ELR (cell line): ENCODE measurements at places on chromosomes 12 and 14.
A peak's percentile ranks its signal among the peaks of the same experiment; 100 is the strongest.

DNA sequence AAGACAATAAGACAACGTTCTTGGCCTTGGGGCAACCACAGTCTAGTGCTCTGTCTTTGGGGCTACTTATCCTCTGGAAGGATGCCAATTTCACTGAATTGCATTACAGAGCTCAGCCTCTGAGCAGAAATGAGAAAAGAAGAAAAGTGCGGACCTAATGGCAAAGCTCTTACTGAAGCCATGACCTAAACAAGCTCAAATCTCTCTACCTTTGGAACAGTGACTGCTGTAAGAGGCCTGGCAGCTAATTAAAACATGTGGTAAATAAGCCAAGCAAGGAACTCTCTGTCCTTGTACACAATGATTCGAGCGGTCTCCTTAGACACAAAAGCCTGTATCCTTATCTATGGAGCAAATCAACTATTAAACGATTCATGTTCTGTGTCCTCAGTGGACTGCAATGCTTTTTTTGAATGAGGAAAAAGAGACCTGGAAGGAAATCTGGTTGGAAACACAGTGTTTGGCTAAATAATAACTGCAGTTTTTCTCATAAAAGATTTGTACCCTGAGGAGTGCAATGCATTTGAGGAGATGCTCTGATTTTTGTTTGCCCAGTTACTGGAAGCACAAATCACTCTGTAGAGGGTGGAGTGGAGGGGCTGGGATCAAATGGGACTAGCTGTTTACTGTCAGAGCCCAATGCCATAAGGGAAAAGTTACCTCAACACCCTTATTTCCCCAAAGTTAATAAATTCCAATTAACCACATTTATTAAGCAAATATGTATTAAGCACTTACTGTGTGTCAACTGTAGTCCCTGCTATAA is 113.9 kb downstream of the NDUFA12 start:
- no peak for DNase-seq

- peak; percentile 12 for DNase-seq
These were observed 1264.0 kb downstream of the TMEM121 start for GRCh38 chr14:106790189-106791036.

DNA sequence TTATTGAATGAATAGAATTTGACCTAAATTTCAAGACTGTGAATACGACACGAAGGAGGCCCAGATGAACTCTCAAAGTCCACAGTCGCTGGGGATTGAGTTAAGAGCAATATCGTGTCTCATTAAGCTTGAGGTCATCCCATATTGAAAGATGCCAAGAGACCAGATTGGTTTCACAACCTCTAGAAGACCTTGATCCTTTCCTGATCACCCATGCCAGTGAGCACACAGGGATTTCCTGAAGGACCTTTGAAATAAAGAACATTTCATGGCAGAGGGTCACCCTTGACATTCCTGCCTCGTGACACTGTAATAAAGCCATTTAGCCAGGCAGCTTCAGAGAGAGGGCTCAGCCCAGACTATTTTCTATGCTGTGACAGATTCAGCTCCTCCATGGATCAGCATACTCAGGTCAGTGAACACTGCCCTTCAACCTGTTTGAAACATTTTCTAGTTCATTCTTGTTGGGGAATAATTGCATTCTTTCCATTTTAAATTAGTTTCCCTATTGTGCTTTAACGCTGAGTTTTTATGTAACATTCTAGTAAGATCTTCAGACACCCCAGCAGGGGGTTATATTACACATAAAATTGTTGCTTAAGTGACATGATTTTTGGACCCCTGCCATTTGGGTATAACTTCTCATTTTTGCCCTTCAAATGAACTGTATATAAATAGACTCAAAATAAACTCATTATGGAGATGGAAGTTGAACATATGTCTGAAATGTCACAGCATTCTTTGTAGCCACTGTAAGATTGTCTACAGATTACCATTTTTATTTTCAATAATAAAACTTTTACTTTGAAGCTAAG is 213.2 kb downstream of the C12orf50 start:
- DNase-seq = no peak

GRCh38 chr12:74626397-74626796 is 88.8 kb downstream of the ATXN7L3B start:
- DNase-seq = no peak

DNA sequence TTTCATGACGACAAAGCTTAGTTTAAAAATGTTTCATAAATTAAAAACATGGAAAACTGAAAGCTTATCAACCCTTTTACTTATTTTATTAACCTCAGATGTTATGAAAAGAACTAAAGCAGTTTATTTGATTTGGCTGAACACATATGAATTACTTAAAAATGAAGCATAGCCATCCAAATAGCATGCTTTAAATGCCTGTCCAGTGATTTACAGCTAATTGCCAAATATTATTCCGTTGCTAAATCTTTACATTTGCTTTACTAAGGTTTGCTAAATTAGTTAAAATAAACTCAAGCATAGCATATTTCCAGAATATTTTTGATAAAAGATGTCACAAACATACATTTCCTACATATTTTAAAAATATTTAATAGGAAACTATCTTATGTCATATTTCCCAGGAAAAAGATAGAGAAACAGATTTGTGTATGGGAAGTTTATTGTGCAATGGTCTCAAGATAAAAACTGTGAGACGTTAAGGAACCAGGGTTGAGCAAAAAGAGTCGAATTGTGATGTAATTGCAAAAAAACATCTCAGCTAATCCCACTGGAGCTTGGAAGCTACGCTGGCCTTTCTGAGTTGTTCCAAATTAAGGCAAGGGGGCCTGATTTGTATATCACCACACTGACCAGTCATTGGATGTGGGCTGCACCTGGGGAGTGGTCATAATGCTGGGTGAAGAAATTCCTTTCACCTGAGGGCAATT is 25.8 kb downstream of the GPR135 start:
- DNase-seq = no peak

GRCh38 chr14:100199240-100199860 is 39.6 kb upstream of the YY1 start:
- DNase-seq = peak; percentile 29

DNA sequence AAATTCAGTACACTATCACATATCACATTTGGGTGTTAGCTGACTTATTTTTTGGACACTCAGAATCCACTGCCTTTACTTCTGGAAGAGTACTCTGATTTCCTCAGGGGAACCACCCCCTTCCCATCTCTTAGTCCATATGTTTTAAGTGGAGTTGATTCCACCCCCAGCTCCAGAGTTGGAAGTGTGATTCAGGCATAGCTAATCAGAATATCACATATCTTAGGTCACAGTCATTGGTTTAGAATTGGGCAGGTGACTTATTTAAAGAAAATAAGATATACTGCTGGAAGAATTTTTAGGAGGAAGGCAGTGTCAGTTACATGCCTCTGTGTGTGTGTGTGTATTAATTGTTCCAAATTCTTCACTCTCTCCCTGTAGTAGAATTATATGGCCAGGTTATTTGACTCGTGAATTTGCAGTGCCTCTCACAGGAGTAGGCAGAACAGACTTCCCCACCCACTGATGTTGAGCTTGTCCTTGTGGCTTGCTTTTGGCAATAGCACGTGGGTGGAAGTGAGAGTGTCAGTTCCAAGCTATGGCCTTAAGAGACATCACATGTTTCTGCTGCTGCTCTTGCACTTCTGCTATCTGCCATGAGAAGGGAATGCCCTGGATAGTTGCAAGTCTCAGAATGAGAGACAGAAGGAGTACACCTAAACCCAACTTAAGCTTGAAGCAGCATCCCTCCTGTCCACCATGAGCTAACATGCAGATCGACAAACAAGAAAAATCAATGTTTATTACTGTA is 6.4 kb upstream of the GAS2L3 start:
- peak; percentile 50 for DNase-seq

GRCh38 chr12:56808954-56809353 is 45.8 kb downstream of the HSD17B6 start:
- peak; percentile 67 for DNase-seq

DNA sequence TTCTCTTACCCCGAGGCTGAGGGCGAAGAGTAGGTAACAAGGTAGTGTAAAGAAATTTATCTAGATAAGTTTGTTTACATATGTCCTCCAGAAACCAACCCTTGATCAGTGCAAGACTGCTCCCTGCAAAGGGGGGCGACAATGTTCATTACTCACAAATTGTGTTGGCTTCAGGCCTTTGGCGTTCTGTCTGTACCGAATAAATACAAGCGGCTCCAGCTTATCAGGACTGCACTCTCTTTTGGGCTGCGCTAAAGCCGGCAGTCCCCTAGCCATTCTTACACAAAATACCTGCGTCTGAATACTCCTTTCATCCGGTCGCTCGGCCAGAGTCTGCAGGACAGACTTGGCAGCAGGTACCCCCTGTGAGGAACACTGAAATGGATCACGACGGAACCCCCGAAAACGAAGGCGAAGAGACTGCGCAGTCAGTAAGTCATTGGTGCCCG is 116.4 kb downstream of the PPHLN1 start:
- no peak for DNase-seq

- DNase-seq = no peak
These were observed 45.4 kb downstream of the AEBP2 start for GRCh38 chr12:19484738-19485137.

DNA sequence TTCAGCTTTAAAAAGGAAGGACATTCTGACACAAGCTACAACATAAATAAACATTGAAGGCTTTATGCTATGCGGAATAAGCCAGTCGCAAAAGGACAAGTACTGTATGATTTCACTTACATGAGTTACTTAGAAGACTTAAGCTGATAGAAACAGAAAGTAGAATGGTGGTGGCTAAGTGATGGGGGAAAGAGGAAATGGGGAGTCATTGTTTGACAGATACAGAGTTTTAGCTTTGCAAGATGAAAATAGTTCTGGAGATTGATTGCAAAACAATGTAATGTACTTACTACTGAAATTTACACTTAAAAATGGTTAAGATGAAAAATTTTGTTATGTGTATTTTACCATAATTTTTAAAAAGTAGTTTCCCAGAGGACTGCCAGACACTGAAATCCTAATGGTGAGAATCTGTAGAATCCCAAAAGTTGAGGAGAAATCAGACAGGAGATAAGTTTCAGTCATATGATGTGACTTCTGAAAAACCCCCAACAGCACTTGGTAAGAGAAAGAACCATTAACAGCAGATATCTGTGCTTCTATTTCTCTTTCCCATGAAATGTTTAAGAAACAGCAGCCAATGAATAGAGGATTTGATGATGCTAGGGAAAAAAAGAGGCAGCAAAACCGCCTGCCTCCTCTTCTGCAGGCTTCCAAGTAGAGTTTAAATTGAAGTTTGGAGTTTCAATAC is 16.6 kb upstream of the CLEC2A start:
- DNase-seq = no peak

DNA sequence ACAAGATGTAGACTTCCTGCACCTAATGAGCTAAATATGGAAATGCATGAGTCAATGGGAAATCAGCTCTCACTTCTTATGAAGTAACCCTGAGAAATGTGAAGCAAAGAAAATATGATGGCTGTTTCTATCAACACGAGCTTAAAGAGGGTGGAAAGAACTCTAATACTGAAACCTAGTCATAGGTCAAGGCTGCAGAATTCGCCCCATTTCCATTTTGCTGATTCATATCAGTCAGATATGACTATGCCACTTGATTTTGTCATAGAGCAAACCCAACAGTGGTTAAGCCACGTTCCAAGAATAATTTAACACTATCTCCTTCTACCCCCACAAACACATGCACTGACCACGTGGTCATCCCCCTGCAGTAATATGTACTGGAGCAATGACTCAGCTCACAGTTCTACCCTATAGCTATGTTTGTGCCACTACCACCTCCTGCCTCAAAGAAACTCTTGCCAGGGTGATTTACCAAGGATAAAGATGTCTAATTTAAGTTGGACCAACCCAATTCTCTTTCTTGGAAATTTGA is 157.5 kb downstream of the TMTC3 start:
- peak; percentile 98 for DNase-seq

GRCh38 chr14:100298551-100299237 is 7.5 kb downstream of the SLC25A29 start:
- no peak for DNase-seq

GRCh38 chr12:14810953-14811483 is 3.0 kb downstream of the SMCO3 start:
- peak; percentile 58 for DNase-seq

DNA sequence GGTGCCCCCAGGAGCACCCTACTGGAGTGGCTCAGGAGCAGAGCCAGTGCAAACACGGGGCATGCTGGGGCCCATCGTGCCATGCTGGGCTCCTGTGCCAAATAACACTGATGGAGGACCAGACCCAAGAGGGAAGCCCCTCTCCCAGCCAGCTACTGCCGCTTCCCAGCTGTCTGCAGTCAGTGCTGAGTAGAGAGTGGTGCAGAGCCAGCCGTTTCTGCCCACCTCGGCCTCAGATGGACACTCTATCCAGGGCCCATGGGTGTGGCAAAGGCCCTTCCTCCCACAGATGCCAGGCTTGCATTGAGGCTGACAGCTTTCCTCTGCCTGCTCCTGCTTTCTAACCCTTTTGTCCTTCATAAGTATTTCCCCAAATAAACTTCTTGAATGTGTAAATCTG is 13.2 kb downstream of the CLBA1 start:
- DNase-seq = no peak

DNA sequence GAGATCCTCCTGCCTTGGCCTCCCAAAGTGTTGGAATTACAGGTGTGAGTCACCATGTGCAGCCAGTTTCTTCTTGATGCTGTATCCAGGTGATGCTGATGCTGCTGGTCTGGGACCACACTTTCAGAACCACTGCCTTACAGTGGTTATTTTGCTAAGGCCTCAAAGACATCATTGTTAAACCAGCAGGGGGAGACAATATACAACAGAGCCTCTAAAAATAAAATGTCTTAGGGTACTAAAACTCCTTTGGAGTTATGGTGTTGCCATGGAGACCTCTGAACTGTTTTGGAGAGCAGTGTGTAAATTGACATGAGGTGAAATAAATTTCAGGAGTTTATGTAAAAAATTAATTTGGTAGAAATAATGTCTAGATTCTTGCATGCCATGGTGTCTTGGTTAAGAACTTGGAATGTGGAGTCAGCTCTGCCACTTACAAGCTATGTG is 1.1 kb upstream of the ARG2 start:
- DNase-seq = peak; percentile 88

- no peak for DNase-seq
These were observed 320.6 kb downstream of the KCNC2 start for GRCh38 chr12:74889073-74889472.

- DNase-seq = no peak
These were observed 25.1 kb downstream of the GPR65 start for GRCh38 chr14:88030079-88030478.

GRCh38 chr12:16587110-16587453 is 18.9 kb downstream of the LMO3 start:
- DNase-seq = no peak

GRCh38 chr14:54594537-54594936 is 27.6 kb downstream of the SAMD4A start:
- peak; percentile 36 for DNase-seq

- peak; percentile 99 for DNase-seq
These were observed 77.5 kb downstream of the PHLDA1 start for GRCh38 chr12:75954041-75954440.
